ENCODE measurements at places on chromosomes 16 and 17.
A peak's percentile ranks its signal among the peaks of the same experiment; 100 is the strongest.

DNA sequence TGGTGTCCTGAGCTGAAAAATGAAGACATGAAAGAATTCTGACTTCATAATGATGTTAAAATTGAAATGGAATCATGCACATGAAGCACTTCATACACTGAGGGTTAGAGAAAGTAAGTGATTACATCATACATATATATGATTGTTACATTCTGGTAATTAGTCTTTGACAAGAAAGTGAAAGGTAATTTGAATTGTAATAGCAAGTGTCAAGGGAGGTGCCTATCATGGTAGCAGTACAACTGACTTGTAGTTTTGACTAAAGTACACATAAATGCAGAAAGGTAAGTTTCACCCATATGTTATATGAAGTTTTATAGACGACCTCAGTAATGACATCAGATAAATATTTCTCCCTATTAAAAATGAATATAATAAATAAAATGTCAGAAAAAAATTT, 1325.0 kb upstream of the GOT2 start:
- no peak for DNase-seq

DNA sequence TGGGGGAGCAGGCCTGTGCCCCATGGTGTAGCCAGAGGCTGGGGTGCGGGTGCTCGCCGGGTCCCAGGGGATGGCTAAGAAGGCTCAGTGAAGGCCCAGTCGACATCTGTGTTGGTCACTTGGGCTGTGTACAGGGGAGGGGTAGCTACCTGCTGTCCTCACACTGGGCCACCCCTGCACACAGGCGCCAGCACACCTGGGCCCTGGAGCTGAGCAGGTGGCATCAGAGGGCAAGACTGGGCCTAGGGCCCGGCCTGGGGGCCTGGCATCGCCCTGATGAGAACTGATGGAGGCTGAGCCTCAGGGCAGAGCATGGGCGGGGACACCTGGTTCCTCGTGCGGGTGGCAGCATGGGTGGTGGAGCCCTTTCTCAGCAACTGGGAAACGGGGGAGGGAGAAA, 870 bp upstream of the CTRB2 start:
- no peak for DNase-seq

- no peak for DNase-seq
Observed at GRCh38 chr16:2743007-2743810, 9.2 kb upstream of the SRRM2 start.

DNA sequence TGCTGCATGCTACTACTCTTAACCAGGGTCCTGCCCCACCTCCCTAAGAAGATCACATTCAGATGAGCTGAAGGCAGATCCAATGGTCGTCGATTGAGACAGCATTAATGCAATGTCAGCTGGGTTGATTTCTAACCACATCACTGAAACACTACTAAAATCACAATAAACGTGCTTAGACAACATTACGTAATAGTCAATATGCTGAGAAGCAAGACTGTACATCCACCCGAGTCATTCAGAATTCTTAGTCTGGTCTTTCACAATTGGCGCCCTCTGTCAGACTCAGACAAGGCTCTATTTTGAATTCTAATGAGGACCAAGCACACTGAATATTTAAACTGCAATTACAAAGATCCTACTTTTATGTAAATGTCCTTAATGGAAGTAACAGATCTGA, 205.2 kb downstream of the STX8 start:
- no peak for DNase-seq

GRCh38 chr17:59601130-59601529, 18.6 kb upstream of the CLTC start:
- no peak for DNase-seq

GRCh38 chr16:67481561-67482232, 740 bp upstream of the ATP6V0D1 start:
- peak; percentile 19 for DNase-seq

DNA sequence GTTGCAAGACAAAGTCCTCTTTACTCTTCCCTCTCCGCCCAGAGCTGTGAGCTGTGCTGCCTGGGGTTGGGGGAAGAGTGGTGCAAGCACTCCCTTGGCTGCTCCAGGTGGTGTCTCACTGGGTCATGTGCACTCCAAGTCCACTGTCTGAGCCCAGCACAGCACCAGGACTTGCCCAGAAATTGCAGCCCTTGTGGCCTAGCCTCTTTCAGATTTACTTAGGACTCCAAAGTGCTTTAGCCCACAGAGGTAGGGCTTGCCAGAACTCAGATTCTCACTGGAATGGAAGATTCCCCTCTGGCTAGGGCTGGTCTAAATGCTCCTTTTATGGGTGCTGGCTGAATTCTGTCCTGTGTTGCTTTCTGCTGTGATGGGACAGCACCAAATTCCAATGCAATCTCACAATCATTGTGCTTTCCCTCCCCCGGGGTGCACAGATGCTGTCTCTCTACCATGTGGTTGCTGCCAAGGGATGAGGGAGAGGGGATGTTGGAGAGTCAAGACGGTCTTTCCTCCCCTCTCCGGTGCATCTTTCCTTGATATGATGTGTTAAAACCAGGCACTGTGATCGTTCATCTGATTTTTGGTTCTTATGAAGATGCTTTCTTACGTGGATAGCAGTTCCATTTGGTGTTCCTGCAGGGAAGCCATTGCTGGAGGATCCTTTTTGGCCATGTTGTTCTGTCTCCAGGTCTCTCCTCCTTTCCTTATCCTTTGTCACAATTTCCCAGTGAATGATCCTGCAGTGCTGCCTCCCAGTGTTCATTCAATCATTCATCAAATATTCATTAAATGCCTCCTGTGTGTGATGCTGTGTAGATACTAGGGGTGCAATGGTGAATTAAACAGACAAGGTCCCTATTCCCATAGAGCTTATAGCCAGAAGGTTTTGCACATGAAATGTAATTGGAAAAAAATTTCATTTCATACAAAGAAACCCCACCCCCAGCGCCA, 216.3 kb downstream of the SPECC1 start:
- peak; percentile 51 for DNase-seq

DNA sequence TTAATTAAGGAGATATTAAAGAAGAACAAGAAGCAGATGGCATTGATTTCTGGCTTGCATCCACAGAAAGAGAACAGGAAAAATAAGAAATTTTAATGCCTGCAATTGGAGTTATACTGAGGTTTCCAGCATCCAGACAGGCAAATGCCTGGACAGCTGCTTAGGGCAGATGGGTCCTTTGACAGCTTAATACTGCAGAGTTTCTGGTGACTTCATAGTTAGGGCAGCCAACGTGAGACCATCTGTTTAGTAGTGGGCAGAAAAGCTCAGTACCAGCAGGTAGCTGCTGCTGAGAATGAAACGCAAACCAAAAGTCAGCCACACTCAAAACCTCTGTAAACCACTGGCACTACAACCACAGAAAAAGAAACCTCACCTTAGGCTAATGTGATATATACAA, 109.8 kb downstream of the CDK5R1 start:
- DNase-seq: peak; percentile 29

DNA sequence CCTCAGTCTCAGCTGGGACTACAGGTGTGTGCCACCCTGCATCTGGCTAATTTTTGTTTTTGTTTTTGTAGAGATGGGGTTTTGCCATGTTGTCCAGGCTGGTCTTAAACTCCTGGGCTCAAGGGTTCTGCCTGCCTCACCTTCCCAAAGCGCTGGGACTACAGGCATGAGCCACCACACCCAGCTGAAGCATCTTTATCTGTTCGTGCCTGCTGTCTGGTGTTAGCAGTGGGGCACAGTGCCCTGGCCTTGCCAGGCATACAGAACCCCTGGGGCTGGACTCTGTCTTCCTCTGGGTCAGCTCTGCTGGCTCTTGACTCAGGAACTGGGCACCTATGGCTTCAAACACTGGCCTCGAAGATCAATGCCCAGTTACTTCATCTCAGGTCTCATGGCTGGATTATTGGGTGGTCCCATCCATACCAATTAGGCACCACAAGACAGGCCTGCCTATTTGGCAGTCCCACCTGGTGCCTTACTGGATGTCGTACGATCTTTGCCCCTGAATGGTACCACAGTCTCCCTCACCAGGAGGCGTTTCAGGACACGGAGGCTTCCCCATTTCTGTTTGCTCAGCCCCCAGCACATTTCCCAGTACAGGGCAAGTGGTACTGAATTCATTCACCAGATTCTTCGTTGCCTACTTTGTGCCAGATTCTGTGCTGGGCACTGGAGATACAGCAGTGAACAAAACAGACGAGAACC, 99.3 kb downstream of the RAB11FIP4 start:
- DNase-seq: no peak

DNA sequence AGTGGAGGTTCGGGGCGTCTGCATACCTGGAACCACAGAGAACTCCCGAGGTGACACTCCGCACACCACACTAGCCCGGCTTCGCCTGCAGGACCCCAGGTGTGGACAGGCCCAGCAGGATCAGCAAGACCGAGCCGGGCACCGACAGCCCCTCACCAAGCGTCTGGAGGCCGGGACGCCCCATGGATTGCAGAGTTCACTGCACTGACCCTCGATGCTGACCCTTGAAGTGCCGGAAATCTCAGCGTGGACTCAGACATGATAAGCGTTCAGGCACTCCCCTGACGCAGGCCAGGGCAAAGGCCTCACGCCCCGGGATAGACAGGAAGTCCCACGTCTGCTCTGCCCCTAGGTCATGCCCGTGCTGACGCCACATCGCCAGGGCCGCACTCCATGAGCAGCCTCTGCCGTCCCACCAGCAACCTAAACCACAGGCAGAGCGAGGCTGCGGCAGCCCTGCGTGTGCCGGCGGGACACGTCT, 26.0 kb downstream of the ACSF3 start:
- DNase-seq: no peak

DNA sequence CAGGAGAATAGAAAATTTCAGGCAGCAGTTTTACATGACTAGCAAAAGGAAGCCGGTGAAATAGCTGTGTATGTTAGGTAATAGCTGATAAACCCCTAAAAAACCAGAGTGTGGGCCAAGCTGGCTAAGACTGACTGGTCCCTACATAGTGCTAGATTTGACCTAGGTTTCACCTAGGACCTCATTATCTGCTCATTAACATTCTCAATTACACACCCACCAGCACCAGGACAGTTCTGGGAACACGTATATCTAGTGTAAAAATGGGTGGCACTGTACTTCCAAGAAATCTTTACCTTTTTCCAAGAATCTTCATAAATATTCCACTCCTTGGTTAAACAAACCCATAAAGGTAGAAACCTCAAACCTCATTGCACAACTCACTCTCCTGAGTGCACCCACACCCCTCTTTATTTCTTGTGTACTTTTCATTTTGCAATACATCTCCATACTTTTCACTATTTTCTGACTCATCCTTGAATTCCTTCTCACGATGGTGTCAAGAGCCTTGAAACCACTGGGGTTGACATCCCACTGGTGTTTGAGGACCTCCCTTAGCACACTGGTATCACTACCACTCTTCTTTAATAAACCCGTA, 262.7 kb upstream of the KCNJ16 start:
- DNase-seq: no peak

GRCh38 chr17:77419547-77420094, 278.9 kb downstream of the SEC14L1 start:
- DNase-seq: no peak

- no peak for DNase-seq
Observed at GRCh38 chr17:19453296-19453695, 42.3 kb downstream of the RNF112 start.

GRCh38 chr16:49855822-49856671, at the start of gene ZNF423:
TSS of gene ZNF423 (minus strand) at chr16:49856112. CDS start at chr16:49855774, 338 bp downstream.
- peak; percentile 66 for DNase-seq

DNA sequence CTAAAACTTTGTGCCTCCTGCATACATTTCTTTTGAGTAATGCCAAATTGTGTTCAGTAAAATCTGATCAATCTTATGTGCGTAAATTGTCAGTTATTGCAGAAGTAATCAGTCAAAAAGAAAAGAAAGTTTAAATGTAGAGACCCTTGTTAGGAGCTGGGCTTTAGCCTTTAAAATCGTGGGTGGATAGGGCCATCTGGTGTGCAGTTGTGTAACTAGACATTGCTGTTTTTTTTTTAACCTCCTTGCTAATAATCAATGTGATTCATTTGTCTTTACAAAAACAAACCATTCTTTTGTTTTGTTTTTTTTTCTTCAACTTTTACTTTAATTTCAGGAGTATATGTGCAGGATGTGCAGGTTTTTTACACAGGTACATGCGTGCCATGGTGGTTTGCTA, 5.3 kb upstream of the WWOX start:
- no peak for DNase-seq

DNA sequence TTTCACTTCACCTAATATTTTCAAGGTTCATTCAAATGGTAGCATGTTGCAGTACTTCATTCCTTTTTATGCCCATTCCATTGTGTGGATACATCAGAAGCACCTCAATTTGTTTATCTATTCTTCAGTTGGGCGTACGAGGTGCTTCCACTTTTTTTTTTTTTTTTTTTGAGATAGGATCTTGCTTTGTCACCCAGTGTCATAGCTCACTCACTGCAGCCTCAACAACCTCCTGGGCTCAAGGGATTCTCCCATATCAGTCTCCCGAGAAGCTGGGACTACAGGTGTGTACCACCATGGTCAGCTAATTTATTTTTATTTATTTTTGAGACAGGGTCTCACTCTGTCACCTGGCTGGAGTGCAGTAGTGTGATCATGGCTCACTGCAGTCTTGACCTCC, 22.5 kb upstream of the SPNS3 start:
- DNase-seq: no peak

- DNase-seq: no peak
Observed at GRCh38 chr16:52652033-52652432, 105.1 kb upstream of the TOX3 start.

DNA sequence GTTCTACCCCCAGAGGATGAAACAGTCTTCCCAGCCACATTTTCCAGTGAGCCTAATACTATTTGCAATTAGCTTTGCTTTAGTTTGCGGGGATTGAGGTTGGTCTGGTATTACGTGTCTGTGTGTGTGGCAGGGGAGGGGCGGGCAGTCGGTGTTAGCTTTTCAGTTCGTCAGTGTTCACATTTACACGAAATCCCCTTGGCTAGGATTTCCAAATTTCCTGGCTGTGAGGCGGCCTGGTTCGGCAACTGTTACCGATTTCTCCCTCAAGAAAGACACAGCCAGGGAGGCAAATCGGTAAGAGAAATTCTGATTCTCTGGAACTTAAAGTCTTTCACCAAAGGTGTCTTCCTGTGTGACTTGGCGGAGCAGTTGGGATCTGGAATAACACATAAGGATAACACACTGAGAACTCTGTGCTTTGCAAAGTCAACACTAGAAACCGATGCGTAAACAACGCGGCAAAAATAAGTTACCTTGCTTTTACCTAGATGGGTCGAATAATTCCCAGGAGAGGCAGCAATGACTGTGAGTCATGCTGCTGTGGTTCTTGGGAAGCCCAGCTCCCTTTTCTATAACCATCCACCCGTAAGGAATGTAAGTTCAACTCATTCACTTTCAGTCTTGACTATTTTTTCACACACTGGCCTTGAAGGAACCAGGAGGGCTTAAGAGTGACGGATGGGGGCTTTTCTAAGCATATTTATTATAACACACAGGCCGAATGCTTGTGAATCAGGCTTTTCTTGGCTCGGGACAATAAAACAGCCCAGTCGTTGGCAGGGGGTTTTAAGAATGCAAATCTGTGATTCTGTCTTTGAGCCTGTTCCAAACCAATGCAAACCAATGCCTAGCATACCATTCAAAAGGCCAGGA, 24.2 kb downstream of the GPRC5B start:
- peak; percentile 36 for DNase-seq

- DNase-seq: peak; percentile 82
Observed at GRCh38 chr17:44919885-44920564, 4.7 kb upstream of the GFAP start.

GRCh38 chr17:36935671-36936454, 1.4 kb upstream of the LHX1 start:
- DNase-seq: peak; percentile 56
